Stimulated activated CD8-positive, alpha-beta memory T cell treated with anti-CD3 and anti-CD28 coated beads, Interleukin-2, amount 100 ng/mL, for 1 hour (primary cell): ENCODE measurements at places on chromosomes 4 and X.

GRCh38 chr4:108651014-108651791 is 804 bp downstream of the OSTC start:
- DNase-seq = no peak

- DNase-seq = no peak
These were observed 291.8 kb downstream of the FBXW7 start for GRCh38 chr4:152243896-152244595.

- no peak for DNase-seq
These were observed 64.4 kb downstream of the AFF1 start for GRCh38 chr4:86999136-86999643.

- DNase-seq = no peak
These were observed 7.6 kb downstream of the PRIMPOL start for GRCh38 chr4:184657144-184657543.

DNA sequence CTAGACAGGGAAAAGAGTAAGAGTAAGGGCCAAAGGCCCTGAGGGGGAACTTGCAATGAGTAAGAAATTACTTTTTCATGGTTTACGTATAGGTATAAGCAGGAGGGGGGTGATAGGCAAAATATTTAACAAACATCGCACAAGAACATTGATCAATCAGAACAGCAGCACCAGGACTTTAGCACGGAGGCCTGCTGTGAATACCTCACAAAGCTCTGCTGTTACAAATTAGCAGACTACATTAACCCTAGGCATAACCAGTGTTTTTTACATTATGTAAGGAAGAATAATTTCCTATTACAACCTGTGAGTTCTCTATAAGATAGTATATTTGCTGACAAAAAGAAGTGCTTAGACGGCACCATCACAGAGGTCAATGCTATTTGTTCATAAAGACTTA is 44.9 kb downstream of the PPARGC1A start:
- no peak for DNase-seq

GRCh38 chr4:163701916-163702315 is 207.4 kb downstream of the TMA16 start:
- no peak for DNase-seq

DNA sequence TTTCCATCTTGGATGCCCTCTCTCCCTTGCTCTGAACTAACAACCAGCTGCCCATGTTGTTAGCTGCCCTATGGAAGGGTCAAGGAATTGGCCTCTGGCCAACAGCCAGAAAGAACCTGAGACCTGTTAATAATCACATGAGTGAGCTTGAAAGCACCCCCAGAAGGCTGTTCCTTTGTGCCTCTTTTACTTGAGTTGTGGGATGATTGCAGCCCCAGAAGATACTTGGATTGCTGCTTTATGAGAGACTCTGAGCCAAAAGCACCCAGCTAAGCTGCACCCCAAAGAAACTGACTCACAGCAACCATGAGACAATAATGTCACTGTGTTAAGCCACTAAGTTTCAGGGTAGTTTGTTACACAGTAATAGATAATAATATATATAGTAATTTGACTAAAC is 73.3 kb downstream of the FRYL start:
- no peak for DNase-seq

- no peak for DNase-seq
These were observed 60.7 kb upstream of the PLAC1 start for GRCh38 chrX:134718966-134719317.

GRCh38 chrX:114532111-114532805 is 51.6 kb upstream of the HTR2C start:
- DNase-seq = no peak

DNA sequence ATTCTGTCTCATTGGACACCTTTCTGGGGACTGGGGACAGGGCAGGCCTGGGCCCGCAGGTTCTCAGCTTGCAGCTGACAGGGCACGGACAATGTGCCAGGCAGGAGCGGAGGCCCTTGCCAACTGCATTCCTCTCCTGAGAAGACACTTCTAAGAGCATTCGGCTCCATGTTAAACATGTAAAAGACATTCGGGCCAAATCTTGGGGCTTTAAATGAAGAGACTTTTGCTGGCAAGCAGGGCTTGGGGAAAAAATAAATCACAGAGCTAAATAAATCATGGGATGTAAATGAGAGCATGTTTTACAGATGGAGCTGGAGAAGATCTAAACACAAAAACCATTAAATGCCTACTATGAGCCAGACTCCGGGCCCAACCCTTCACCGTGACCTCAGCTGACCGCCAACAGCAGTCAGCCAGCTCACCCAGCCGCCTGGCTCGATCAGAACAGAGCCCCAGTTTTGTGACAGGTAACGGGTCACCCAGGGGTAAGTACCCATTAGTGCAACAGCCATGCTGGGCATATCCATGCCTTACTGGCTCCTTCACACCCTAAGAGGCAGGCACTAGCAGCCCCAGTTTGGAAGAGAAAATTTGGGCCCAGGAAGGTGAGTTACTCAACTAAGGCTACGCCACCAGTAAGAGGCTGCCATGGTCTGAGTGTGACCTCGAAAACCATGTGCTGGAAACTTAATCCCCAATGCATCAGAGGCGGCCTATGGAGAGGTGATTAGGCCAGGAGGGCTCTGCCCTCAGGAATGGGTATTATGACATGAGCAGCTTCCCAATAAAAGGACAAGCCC is 14.7 kb downstream of the WDR1 start:
- DNase-seq = no peak

GRCh38 chr4:4533461-4534169 is 8.2 kb downstream of the STX18 start:
- DNase-seq = no peak

GRCh38 chr4:86641516-86642090 is 47.5 kb downstream of the PTPN13 start:
- DNase-seq = no peak

DNA sequence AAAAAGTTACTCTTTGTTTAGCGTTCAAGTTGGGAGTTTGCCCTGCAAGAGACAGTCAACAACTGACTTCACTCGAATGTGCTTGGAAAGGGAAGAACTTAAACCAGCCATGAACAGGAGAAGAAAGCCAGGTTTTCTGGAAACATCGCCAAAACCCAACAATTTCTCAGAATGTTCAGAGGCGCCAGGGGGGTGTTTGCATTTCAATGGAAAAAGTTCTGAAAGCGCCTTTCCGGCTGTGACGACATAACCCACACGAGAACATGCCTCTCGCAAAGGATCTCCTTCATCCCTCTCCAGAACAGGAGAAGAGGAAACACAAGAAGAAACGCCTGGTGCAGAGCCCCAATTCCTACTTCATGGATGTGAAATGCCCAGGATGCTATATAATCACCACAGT is 78.1 kb upstream of the ADGRA3 start:
- no peak for DNase-seq

- no peak for DNase-seq
These were observed 531.0 kb downstream of the SMARCA1 start for GRCh38 chrX:128992107-128992971.

- DNase-seq = no peak
These were observed 205.0 kb upstream of the HAND2 start for GRCh38 chr4:173735049-173735448.

DNA sequence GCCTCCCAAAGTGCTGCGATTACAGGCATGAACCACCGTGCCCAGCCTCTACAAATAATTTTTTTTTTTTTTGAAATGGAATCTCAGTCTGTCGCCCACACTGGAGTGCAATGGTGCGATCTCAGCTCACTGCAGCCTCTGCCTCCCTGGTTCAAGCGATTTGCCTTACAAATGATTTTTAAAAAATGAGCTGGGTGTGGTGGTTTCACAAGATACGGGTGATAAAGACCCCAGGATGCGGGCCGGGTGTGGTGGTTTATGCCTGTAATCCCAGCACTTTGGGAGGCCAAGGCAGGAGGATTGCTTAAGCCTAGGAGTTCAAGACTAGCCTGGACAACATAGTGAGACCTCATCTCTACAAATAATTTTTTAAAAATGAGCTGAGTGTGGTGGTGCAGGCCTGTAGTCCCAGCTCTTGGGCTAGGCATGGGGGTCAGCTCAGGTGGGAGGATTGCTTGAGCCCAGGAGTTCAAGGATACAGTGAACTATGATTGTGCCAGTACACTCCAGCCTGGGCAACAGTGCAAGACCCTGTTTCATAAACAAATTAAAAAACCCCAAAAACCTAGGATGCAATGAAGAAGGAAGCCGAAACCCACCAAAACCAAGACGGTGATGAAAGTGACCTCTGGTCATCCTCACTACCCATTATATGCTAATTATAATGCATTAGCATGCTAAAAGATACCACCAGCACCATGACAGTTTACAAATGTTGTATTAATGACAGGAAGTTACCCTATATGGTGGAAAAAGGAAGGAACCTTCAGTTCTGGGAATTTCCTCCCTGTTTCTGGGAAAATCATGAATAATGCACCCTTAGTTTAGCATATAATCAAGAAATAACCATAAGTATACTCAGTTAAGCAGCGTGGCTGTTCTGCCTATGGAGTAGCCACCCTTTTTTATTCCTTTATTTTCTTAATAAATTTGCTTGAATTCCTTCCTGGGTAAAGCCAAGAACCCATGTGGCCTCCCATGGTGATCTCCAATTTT is 27.7 kb downstream of the PDGFRA start:
- DNase-seq = no peak

DNA sequence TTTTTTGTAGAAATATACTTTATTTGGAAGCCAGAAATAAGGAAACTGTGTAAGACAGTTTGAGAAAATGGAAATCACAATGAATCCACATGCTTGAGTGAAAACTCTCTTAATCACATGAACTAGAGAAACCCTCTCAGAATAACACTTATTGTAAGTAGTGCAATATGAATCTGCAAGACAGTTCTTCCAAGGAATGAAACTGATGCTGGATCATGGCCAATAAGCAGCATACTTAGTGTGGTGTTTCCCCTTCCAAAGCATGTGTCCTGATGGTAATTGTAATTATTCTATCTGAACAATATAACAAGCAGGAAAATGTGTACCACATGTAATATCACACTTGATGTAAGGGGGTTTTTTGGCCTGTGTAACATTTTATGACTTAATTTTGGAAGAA is 1870.5 kb upstream of the TENM3 start:
- DNase-seq = no peak

DNA sequence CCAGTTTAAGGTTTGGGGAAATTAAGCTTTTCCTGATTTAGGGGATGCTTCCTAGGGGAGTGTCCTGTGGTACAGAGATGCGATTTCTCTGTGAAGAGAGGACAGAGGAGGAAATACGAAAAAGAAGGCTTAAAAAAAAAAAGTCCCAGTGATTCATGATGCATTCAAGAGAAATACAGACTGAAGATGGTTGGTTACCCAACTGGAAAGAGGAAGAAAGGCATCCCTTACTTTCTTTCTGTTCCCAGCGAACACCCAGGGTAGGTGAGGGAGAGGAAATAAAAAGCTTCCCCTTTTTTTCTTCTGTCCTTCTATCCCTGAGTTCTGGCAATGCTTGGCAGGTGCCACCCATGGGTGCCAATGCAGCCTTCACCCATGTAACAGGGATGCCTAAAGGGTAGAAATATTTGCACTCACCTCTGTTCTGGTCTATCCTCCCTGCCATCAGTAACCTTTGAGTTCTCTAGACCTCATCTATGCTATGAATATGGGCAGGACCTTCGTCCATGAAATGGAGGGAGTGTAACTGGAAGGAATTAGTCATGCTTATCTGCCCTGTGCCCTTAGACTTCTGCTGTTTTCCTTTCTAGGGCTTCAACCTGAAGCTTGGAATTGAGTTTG is 230.1 kb upstream of the GALNTL6 start:
- DNase-seq = no peak

DNA sequence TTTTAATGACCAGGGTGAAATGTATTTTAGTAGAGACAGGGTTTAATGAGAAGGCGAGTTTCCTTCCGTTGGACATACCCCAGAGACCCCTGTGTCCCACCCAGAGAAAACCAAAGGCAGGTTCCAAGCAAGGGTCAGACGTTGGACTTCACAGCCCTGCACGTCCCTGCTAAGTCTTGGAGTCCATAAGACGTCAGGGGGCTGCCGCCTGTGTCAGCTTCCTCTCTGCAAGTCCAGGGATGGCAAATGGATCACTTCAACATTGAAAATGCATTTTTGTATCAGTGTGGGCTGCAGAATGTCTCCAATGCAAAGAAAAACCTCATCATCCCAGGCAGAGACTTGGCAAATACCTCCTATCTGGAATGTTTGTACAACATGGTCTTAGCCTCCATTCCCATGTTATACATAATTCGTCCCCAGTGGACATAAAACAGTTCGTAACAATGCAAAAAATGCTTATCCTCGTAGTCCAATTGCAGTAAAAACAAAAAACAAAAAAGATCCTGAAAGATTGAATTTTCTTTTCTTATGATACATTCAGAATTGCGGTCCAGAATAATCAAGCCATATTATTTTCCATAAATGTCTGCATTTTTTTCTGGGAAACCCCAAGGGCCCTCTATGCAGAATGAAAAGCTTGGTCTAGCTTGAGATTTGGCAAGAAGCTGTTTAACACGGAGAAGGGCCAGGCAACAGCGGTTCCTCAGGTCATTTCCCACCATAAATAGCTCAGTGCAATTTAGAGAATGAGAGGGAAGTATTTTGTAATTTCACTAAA is 190.9 kb downstream of the SHOX start:
- DNase-seq = no peak

DNA sequence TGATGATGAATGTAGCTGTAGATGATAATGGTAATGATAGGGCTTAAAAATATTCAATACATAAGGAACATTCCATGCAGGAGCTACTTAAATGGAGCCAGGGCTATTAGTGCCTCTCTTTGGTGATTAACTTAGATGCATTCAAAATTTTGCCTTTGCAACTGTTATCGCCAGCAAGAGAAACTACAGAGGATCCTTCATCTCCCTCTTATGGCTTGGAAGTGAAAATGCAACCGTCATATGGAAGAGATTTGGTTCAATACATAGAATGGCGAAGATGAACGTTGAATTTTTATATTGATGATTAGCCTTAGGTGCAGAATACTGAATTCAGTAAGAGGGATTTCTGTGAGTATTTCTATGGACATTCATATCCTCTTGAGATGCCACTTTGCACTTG is 134.5 kb upstream of the NLGN4X start:
- DNase-seq = no peak

DNA sequence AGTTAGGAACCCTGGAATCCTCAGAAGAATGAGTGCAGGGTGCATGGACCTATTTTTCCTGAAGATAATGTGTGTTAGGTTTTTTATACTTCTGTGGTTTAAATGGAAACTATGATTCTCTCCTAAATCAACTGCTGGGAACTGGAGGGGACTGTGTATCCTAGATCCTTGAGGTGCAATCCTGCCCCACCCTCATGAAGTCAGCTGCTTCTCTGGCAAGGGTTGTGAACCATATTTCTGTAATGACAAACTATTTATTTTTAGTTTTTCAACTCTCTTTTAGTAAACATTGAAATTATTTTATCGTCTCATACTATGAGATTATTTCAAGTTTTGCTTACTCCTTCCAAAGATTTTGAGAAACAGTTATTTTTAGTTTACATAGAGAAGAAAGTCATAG is 25.8 kb upstream of the VEGFC start:
- DNase-seq = no peak

DNA sequence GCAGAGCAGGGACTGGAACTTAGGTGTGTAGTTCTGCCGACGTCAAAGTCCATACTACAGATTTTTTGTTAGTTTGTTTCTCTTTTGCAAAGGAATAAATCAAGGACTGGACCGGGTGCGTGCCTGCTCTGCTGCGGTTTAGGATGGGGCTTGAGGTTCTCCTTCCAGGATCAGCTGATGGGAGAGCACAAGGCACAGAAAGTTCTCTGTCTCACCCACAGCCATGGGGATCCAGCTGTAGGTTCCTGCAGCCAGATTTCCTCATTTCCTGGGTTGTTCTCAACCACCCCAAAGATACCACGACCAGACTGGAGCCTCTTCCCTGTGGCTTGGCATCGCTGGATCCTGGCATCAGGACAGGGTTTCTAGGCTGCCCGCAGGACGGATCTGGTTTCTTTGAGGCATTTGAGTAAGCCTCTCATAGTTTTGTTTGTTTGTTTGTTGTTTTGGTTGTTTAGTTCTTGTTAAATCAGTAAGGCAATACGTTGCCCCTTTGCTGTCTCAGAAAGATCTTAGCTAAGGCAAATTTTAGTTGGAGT is 789 bp upstream of the SRPX start:
- DNase-seq = no peak
